ENCODE measurements at places on chromosomes 1 and 21.
A peak's percentile ranks its signal among the peaks of the same experiment; 100 is the strongest.

- no peak for DNase-seq
Observed at GRCh38 chr1:24743404-24744211, 1.6 kb upstream of the CLIC4 start.

GRCh38 chr1:13652238-13652637, 47.8 kb upstream of the PRDM2 start:
- no peak for DNase-seq

DNA sequence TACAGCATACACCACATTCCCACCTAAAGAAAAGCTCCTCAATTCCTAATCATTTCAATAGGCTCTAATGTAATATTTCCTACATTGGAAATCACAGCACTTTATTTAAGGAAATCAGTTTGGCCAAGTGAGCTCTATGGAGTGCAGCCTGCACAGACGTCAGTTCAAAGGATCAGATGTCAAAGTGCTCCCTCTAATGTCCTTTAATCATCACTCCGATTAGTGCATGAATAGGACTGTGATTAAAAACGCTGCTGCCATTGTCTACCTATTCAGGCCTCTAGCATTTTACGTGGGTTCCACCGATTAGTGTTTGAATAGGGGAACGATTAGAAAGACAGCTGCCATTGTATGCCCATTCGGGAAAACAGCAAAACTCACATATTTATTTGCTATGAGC, 50.2 kb downstream of the DPYD start:
- DNase-seq: no peak

DNA sequence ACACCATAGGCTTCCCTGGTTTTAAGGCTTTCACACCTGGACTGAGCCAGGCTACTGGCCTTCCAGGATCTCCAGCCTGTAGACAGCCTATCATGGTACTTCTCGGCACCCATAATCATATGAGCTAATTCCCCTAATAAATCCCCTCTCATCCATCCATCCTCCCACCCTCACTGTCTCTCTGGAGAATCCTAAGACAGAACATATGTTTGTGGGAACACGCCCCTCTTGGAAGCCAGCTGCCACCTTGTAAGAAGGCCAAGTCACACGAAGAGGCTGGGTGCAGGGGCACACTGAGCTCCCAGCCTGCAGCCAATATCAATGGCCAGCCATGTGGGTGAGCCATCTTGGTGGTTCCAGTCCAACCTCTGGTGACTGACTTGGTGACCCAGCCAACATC, 7.4 kb downstream of the CLCC1 start:
- no peak for DNase-seq

DNA sequence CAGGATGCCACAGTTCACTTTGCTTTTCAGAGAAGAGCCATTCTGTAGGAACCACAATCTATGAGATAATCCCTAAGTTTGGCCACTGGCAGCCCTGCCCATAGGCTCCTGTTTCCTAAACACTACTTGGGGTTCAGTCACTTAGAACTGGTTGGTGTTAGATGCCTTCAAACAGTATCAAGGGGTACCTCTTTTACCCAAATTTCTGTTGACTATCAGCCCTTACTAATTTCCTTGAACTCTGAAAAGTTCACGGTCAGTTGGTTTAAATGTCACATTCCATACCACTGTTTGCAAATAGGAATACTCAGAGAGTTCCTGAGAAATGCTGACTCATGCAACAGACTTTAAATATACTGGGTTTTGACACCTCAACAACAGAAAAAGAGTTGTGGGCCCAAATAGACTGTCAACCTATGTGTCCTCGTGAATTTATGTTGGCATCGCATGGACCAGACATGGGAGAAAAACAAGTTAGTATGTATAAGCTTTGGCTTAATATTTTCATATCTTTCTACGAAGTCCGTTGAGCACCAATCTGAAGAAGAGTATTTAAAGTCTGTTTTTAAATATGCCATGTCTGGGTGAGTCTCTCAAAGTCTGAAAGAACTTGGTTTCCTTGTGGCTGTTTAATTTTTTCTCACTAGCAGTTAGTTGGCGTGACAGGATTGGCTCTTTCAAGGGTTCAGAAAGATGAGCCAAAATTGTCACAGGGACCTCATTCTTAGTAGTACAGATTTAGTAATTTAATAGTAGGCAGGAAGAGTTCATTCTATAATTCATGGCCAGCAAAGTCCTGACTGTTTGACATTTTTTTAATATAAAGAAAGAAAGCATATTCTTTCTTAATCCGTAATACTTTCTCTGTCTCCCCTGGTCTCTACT, 56.5 kb upstream of the ZNF326 start:
- DNase-seq: no peak

- DNase-seq: no peak
Observed at GRCh38 chr1:214027498-214027897, 39.7 kb downstream of the PROX1 start.

- no peak for DNase-seq
Observed at GRCh38 chr1:5084676-5085075, 430.3 kb downstream of the AJAP1 start.

- DNase-seq: no peak
Observed at GRCh38 chr1:2289607-2290006, 61.5 kb downstream of the SKI start.

- no peak for DNase-seq
Observed at GRCh38 chr21:36004441-36004840, 55.9 kb downstream of the SETD4 start.

DNA sequence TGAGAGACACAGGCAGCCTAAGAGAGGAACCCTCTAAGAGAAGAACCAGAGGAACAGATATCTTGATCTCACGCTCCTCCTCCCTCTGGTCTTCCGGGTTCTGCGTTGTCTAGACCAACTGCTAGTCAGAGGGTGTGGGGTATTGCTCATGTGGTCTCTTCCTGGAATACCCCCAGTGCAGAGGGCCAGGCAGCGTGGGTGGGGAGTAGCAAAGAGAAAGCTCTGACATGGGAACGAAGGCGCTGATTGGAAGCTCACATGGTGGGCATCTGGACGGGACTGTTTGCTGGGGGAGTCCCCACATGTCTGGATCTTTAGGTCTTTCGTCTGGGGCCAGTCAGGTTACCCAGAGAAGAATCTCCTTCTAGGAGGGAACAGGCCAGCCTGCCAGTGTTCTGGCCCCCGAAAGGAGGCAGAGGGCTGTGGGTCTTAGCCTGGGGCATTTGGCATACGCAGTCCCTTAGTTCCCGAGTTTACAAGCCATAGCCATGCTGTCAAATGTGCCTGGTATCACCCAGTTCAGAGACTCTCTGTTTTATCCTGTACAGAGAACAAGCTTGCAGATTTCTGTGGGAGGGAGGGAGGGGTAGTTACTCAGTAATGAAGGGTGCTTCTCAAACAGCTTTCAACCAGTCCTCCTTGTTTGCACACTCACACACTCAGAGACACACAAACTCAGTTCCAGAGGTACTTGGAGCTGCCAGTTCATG, 18.3 kb upstream of the IL6R start:
- DNase-seq: peak; percentile 91

- no peak for DNase-seq
Observed at GRCh38 chr1:234769986-234770795, 160.2 kb upstream of the IRF2BP2 start.

DNA sequence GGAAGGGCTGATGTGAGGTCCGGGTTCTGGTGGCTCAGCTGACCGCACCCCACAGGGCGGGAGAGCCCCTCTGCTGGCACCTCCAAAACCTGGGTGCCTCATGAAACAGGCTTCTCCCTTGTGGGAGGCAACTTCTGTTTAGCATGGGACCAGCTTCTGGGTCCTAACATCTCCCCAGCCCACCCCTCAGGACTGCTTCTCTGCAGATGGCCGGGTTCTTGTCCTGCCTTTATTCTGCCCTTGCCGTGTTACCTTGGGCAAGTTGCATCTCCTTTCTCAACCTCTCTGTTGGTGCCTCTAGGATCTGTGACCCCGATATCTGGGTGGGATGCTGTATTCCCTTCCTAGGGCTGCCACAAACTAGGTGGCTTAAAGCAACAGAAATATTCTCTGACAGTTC, 15.0 kb upstream of the TTC22 start:
- no peak for DNase-seq

- DNase-seq: no peak
Observed at GRCh38 chr1:114154963-114155322, 1.3 kb upstream of the SYT6 start.

DNA sequence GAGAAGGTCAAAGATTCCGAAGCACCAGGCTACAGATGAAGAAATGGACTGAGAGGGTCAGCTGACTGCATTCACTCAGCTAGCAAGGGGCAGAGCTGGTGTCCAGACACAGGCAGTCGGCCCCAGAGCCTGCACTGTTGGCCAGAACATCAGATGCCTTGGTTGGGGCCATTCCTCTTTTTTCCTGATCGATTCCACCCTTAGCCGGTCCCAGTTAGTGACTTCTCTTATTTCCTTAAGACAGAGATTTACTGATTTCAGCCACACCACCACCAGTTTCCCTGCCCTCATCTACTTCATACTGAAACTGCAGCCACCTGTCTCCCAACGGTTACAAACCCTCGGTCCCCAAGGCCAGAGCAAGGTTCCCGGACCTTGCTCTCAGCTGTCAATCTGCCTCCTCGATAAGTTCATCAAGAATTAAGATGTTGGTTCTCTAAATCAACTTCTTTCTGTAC, 11.5 kb downstream of the CD58 start:
- DNase-seq: no peak

DNA sequence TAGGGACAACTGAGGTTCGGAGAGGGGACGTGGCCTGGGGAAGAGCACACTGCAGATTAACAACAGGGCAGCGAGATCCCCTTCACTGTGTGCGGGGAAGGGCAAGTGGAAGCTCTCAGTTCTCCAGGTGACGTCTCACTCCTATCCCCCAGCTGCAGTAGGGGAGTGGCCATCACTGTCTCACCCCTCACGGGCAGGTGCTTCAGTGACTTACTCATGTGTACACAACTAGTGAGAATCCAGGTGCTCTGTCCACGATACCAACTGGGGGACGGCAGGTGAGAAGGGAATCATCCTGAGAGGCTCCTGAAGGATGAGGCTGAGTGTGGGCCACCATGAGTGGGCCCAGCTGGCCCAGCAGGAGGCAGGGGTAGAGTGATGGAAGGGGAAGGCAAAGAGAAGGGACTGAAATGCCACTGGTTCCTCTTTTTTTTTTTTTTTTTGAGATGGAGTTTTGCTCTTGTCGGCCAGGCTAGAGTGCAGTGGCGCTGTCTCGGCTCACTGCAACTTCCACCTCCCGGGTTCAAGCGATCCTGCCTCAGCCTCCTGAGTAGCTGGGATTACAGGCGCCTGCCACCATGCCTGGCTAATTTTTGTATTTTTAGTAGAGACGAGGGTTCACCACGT, 25.9 kb downstream of the RHBG start:
- no peak for DNase-seq

DNA sequence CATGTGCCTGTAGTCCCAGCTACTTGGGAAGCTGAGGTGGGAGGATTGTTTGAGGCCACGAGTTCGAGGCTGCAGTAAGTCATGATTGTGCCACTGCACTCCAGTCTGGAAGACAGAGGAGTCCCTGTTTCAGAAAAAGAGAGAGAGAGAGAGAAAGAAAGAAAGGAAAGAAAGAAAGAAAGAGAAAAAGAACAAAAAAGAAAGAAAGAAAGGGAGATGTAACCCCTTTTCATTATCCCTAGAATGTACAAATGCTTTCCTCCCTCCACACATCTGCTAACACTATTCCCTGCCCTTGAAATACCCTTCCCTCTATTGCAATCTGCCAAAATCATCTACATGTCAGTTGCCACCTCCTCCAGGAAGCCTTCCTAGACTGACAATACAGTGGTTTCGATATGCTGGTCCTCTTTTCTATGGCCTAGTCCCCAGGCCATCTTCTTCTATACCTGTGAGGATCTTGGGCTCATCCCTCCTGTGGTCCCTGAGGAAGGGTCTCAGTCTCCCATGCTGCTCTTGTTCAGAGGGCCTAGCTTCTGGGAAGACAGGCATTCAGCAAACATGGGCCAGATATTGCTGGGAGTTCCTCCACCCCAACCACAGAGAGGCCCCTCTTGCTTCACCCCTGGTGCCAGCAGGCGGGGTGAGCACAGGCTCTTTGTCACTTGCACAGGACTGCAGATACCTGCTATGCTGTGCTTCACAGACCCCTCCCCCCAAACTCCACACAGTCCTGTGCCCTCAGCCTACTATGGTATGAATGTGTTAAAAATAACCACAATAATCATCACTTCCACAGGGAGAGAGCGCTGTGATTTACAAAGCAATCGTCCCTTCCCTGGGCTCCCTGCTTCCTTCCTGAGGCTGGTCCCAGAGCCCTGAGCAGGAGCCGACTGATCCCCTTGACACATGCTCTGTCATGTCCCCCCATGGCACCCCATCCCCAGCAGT, 14.1 kb downstream of the ADGRB2 start:
- no peak for DNase-seq

- no peak for DNase-seq
Observed at GRCh38 chr1:49225464-49225863, 448.8 kb upstream of the BEND5 start.

- DNase-seq: no peak
Observed at GRCh38 chr1:187490266-187490665, 661.5 kb downstream of the PLA2G4A start.

- no peak for DNase-seq
Observed at GRCh38 chr1:166969074-166969677, 6.2 kb downstream of the ILDR2 start.

GRCh38 chr1:185156288-185156853, 382 bp downstream of the TRMT1L start:
- no peak for DNase-seq

DNA sequence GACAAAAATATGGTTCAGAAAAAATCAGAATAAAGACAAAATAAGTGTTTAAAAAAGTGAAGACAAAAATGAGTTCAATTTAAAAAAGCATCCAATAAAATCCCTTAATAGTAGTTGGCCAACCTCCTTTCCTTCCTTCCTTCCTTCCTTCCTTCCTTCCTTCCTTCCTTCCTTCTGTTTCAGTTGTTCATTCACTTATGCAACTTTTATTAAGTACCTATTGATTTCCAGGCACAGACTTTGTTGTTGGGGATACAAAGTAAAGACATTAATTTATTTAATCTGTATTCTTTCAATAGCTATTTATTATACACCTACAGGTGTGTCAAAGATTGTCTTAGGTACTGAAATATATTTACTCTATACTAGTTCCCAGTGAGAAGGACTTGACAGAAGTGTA, 2.4 kb upstream of the LIPI start:
- no peak for DNase-seq

DNA sequence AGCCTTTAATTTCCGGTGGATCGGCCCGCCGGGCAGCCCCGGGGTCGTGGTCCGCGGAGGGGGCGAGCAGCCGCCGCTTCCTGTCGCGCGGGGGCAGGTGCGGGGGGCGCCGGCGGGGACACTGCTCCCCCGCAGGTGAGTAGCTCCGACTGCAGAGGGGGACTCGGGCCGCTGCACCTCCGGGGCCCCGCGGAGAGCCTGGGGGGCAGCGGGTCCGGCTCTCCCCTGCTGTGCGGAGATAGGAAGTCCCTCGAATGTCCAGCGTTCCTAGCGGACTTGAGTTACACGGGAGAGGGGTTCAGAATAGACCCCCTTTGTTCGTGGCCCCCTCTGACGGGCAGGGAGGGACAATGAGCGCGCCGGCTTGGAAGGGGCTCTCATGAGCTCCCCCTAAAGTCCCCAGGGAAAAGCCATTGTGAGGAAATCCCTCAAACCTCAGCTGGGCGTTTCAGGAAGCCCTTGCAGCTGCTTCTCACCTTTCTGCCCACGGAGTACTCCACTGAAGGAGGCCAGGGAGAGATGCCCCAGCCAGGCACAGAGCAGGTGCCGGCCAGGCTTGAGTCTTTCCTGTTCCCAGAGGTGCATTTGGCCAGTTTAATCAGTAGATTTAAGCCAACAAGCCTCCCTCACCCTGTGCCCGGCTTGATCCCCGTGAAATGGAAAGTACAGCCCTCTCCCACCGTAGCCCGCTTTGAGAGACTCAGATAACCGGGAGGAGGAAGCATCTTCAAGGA, 925 bp downstream of the PDE9A start:
- DNase-seq: no peak

Data from activated CD4-positive, alpha-beta T cell treated with anti-CD3 and anti-CD28 coated beads, Interleukin-2, amount 50 U/mL, for 4 hours (primary cell).